ENCODE measurements at places on chromosomes 3 and 15. TPM values are rescaled to one million over a fixed set of nuclear protein-coding genes. Genes with fewer than 3 reads are reported as not detected.

Gene ACSBG1
- polyA plus RNA-seq: 0.47 TPM

GRCh38 chr3:197750858-197751737 lies 1.4 kb downstream of the FYTTD1 start:
- H3K27ac ChIP-seq: peak overlapping the region; percentile 99
- H3K4me1 ChIP-seq: peaks cover 10% of the 10 kb centered on the region
- H3K27me3 ChIP-seq: no peaks in the 10 kb centered on the region
- DNase-seq: peak; percentile 54

DNA sequence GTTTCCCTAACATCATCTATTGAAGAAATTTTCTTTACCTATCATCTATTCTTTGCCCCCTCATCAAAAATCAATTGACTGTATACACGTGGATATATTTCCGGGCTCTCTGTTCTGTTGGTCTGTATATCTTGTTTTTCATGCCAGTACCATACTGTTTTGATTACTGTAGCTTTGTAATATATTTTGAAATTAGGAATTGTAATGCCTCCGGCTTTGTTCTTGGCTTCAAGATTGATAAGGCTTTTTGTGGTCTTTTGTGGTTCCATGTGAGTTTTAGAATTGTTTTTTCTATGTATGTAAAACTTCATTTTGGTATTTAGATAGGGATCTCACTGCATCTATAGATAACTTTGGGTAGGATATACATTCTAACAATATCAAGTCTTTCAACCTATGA lies 454.4 kb downstream of the LPP start:
- no peak overlapping the region for H3K4me3 ChIP-seq
- H3K36me3 ChIP-seq: no peaks in the 10 kb centered on the region
- H3K27me3 ChIP-seq: no peaks in the 10 kb centered on the region
- no peak for DNase-seq
- no peaks in the 10 kb centered on the region for H3K4me1 ChIP-seq

DNA sequence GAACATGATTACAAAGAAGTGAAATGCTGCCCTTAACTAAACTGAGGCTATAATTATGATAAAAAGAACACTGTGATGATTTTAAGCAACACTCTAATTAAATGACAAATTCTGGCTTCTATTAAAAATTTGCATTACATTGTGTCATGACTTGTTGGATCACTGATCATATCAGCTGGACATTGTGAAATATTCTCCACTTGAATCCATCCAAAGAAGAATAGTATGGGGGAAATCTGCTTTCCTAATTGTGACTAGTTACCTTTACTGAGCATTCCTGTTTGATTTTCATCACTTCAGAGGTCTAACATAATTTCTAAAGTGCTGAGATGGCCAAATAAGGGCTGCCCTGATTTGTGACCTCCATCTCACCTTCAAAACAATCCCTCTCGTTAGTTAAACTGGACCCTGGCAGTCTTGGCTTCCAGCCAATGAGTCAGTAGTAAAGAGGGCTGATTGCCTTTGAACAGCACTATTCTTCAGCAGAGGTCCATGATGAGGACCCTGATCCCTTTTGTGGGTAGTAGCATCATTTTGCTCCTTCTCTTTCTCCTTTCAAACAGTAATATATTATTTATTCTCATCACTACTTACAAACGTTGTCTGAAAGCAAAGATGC lies 53.5 kb upstream of the LEKR1 start:
- no peak overlapping the region for H3K27ac ChIP-seq
- no peaks in the 10 kb centered on the region for H3K4me1 ChIP-seq
- H3K27me3 ChIP-seq: no peaks in the 10 kb centered on the region
- H3K36me3 ChIP-seq: no peaks in the 10 kb centered on the region

DNA sequence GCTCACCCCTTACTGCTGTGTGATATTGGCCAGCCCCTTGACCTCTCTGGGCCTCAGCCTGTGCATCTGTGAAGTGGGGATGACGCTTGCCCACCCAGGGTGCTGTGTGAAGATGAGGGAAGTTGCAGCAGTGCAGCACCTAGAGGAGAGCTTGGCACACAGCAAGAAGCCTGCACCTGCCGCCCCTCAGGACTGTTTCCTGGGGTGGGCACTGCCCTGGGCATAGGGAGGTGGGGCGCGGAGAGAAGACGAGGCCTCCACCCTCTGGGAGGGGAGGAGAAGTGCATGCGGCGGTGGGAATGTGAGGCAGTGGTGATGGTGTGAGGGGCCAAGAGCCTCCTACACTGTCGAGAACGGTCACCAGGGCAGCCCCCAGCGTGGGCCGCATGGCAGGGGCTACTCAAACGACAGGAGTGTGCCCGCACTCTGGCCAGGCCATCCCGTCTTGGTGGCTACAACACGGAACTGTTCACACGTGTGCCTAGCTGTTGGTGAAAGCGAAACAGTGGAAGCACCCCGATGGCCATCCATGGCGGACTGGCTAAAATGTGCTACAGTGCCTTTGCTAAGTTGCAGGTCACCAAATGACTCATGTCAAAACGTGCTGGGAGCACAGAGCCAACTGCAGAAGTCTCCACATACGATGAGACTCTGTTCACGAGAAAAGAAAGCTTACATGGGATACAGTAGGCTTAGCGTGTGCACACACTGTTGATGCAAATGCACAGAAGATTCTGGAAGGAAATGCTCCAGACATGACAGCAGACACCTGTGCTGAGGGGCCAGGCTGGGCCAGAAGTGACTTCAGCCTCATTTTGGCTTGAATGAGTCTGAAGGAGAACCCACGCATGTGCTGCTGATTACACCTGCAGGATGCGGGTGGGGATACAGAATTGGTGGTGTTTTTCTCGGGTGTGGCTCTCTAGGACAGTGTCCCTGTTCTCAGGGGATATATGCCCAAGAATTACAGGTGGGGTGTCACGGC lies 40.4 kb upstream of the IQSEC1 start:
- no peak for DNase-seq
- H3K27me3 ChIP-seq: peaks cover 3% of the 10 kb centered on the region
- H3K4me3 ChIP-seq: no peak overlapping the region
- no peak overlapping the region for H3K27ac ChIP-seq

DNA sequence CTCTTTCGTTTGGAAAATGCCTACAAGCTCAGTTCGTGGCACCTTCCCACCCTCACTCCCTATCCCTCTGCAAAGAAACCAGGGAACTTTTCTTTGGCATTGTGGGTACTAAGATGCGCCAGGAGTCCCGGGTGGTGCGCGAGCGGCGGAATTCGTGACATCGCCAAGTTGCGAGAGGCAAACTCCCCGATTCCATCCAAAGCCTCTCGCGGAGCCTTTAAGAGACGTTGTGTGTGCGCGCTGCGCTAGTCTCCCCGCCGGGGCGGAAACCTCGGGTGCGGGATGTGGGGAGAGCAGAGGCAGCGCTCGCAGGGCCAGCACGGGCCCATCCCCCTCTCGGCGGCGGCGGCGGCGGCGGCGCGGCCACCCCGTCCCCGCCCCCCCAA lies 443 bp upstream of the NR2F2 start:
- H3K27me3 ChIP-seq: no peaks in the 10 kb centered on the region
- H3K36me3 ChIP-seq: no peaks in the 10 kb centered on the region
- peak overlapping the region; percentile 83 for H3K27ac ChIP-seq

Gene GSK3B
- 24.7 TPM for polyA plus RNA-seq

GRCh38 chr3:158167737-158168557 lies 58.1 kb downstream of the RSRC1 start:
- peak; percentile 5 for DNase-seq
- H3K27me3 ChIP-seq: no peaks in the 10 kb centered on the region
- no peaks in the 10 kb centered on the region for H3K36me3 ChIP-seq
- no peak overlapping the region for H3K4me3 ChIP-seq
- no peak overlapping the region for H3K27ac ChIP-seq

GRCh38 chr15:101242160-101242998 lies 9.5 kb downstream of the CHSY1 start:
- H3K4me3 ChIP-seq: no peak overlapping the region
- H3K27ac ChIP-seq: no peak overlapping the region
- no peaks in the 10 kb centered on the region for H3K36me3 ChIP-seq

Gene SCN5A
- 0.97 TPM for polyA plus RNA-seq

DNA sequence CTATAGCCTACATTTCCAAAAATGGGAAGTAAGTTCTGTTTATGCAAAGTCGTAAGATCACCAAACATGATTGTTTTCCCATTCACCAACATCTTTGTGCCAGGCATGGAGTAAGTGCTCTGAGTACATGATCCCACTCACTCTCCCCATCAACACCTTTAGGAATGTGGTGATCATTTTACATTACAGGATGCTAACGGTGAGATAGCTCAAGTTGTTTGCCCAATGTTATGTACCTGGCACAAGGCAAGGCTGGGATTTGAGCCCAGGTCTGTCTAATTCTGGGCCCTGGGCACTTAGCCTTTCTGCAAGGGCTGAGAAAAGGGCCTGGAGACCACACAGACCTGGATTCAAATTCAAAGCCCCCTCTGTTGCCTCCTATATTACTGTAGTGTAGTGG lies 581.7 kb upstream of the CFAP20DC start:
- no peak overlapping the region for H3K4me3 ChIP-seq
- H3K27ac ChIP-seq: no peak overlapping the region
- H3K4me1 ChIP-seq: peaks cover 12% of the 10 kb centered on the region
- H3K36me3 ChIP-seq: no peaks in the 10 kb centered on the region
- DNase-seq: no peak

Gene LRRC3B
- polyA plus RNA-seq: 1.2 TPM

GRCh38 chr15:64624242-64624641 lies 151.1 kb downstream of the RBPMS2 start:
- DNase-seq: no peak
- H3K4me3 ChIP-seq: no peak overlapping the region
- H3K27ac ChIP-seq: peak overlapping the region; percentile 42
- H3K36me3 ChIP-seq: no peaks in the 10 kb centered on the region

DNA sequence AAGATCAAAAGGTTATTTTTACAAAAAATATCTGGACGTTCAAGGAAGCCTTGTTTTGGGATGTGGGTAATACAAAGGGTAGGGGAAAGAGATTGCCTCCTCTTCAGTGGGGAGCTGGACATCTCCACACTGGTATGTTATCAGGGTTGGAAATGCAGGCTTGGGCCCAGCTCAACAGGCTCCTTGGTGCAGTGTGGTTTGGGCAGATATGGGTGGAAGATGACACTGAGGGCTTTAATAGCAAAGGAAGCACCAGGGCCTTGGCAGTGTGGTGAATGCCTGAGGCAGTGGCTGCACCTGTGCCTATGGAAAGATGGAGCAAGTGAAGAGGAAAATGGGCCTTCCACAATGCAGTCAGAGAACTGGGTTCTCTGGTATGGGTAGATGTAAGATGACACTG lies 11.2 kb upstream of the MED12L start:
- H3K4me3 ChIP-seq: no peak overlapping the region
- no peaks in the 10 kb centered on the region for H3K4me1 ChIP-seq
- peaks cover 4% of the 10 kb centered on the region for H3K27me3 ChIP-seq
- DNase-seq: no peak

Gene PAK6
- polyA plus RNA-seq: 8.2 TPM

- H3K27ac ChIP-seq: no peak overlapping the region
- no peaks in the 10 kb centered on the region for H3K36me3 ChIP-seq
- DNase-seq: no peak
- peaks cover 14% of the 10 kb centered on the region for H3K4me1 ChIP-seq
- no peak overlapping the region for H3K4me3 ChIP-seq
Observed at GRCh38 chr3:160702290-160702689, 25.3 kb downstream of the ARL14 start.

- H3K4me1 ChIP-seq: no peaks in the 10 kb centered on the region
- no peak overlapping the region for H3K4me3 ChIP-seq
- no peaks in the 10 kb centered on the region for H3K36me3 ChIP-seq
- no peaks in the 10 kb centered on the region for H3K27me3 ChIP-seq
- no peak for DNase-seq
- H3K27ac ChIP-seq: no peak overlapping the region
Observed at GRCh38 chr3:138465925-138466324, 31.5 kb downstream of the ESYT3 start.

Gene TAMM41
- 14.1 TPM for polyA plus RNA-seq

Gene CCDC32
- polyA plus RNA-seq: 15.1 TPM

Gene AGBL1
- polyA plus RNA-seq: not detected

DNA sequence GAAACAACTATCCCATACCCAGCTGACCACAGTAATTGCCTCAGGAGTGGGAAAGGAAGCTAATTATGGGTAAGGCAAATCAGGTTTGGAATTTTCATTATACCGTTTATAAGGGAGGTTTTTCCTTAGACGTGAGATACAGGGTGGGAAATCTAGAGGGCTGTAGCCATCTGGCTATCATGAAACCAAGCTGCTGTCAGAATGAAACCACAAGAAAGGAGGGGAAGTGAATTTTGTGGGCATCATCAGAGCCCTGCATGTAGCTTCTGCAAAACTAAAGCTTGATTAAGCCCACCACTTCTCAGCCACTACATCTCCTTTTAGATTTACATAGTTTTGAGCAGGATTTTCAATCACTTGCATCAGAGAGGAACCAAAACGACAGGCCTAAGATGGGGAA lies 893.5 kb downstream of the TUSC7 start:
- no peaks in the 10 kb centered on the region for H3K36me3 ChIP-seq
- no peak overlapping the region for H3K27ac ChIP-seq
- no peaks in the 10 kb centered on the region for H3K27me3 ChIP-seq

All from hepatocyte (in vitro differentiated cells).